Activated T-helper 1 cell treated with anti-CD3 and anti-CD28 coated beads, Interleukin-2, amount 50 U/mL, for 16 hours (primary cell): ENCODE measurements at places on chromosomes 11 and 22.

DNA sequence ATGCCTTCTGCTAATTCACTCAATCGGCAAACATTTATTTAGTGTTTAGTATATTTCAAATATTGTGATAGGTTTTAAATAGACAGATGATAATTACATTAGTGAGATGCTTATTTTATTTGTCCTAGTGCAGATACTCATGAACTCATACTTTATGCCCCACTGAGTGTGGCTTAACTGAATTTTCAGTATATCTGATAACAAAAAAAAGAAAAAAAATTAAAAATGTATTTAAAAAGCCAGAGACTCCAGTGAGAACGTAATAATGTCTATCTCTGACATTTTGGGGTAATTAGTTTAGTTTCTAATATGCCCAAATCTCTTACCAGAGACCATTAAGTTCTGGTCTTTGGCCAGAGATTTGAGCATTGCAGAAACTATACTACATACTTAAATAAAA, 332.6 kb upstream of the CHORDC1 start:
- no peak for DNase-seq

DNA sequence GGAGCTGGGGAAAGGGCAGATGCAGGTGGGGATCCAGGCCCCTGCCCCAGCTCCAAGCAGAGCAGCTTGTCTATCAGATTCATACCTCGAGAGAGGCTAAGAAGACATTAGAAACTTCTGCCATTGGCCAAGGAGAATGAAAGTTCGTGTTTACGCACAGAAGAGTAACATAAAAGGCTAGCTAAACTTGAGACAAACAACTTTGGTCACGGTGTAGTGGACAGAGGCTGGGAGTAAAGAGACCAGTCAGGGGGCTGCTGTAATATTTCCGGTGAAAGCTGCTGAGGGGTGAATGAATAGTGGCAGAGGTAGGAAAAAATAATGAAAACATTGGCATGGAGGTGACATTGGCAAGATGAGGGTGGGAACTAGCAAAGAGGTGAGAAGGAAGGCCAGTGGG, 22.9 kb downstream of the PHF21B start:
- DNase-seq, result no peak

GRCh38 chr11:33412241-33412640, 155.1 kb downstream of the HIPK3 start:
- no peak for DNase-seq

DNA sequence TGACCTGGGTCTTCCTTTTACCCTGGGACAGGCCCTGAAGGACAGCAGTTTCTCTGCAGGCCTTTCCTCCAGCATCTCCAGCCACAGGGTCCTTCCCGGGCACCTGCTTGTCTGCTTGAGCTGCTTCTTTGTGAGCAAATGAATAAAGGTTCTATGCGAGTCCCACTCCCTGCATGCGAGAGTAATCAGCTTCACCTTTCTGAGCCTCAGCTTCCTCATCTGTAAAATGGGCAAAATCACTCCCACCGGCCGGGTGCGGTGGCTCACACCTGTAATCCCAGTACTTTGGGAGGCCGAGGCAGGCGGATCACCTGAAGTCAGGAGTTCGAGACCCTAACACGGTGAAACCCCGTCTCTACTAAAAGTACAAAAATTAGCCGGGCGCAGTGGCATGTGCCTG, 31.1 kb downstream of the IFT27 start:
- DNase-seq, result no peak

GRCh38 chr11:131229221-131229620, 141.2 kb upstream of the NTM start:
- no peak for DNase-seq

- no peak for DNase-seq
Measured at GRCh38 chr22:50625131-50625567, 2.8 kb downstream of the ARSA start.

DNA sequence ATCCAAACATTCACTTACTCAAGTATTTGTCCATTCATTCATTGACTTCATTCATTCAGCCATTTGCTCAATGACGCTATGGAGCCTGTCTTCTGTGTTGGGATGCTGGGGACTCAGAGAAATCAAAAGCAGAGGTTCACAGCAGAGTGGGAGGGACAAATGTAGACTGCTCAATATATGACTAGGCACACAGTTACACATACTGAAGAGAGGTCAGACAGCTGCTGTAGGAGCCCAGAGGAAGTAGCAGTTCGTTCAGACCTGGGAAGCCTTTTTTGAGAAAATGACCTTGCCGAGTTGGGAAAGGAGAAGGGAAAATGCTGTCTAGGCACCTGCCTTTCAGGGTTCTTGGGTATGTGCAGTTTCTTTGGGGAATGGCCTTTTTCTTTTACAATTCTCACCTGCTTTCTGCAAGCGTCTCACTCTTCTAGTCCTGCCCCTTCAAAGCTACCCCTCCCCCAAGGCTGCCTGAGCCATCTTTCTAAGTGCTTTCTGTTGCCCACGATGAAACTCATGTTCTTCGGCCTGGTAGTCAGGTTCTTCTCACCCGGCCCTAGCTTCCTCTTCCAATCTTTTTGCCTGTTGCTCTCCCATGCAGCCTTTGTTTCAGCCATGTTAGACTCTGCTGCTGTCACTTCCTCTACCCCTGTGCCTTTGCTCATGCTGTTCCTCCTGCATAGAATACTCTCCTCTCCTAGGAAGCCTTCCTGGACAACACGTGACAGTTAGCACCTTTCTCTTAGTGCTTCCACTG, 4.2 kb upstream of the UVRAG start:
- DNase-seq, result no peak

DNA sequence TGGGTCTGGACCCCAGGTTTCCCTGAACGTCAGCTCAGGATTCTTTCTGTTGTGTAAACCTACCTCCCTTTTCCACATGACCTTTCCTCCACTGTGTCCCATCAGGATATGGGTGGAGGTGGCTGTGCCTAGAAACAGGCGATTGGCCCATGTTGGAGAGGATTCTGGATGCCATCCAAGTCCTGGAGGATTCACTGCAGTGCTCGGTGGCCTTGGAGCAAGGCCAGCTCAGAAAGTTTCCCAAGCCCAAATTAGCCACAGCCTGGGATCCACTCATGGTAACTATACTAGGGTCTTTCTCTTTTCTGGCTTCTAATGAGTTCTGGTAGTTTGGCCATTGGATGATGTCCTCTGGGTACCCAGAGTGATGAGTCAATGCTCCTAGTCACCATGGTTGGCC, 141.6 kb downstream of the SNX19 start:
- DNase-seq, result no peak

- DNase-seq, result no peak
Measured at GRCh38 chr11:115623021-115623451, 118.8 kb upstream of the CADM1 start.
